ENCODE measurements at places on chromosomes 16 and 17. TPM values are rescaled to one million over a fixed set of nuclear protein-coding genes. Genes with fewer than 3 reads are reported as not detected.
A peak's percentile ranks its signal among the peaks of the same experiment; 100 is the strongest.

DNA sequence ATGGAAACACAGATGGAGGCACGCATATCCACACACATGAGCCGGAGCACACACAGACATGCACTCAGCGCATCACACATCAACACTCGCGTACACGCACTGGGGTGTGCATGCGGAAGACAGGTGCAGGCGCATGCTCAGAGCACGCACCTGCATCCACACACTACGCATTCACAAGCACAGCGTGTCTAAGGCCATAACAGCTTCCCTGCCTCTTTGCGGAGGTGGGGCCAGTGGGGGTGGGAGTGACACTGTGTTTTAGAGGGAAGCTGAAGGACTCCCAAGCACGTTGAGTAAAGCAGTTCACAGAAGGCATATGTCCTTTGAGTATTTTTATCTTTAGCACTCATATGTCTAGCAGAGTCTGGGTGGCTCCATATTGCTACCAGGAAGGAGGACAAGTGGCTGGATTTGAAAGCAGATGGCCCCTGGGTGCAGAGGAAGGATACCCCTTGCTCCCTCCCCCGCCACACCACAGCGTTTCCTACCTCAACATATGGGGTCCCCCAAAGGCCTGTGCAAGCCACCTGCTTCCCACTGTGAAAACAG, 68.6 kb upstream of the TOB1 start:
- peaks cover 58% of the 10 kb centered on the region for H3K4me1 ChIP-seq
- H3K27ac ChIP-seq: peak overlapping the region; percentile 87
- H3K27me3 ChIP-seq: no peaks in the 10 kb centered on the region

DNA sequence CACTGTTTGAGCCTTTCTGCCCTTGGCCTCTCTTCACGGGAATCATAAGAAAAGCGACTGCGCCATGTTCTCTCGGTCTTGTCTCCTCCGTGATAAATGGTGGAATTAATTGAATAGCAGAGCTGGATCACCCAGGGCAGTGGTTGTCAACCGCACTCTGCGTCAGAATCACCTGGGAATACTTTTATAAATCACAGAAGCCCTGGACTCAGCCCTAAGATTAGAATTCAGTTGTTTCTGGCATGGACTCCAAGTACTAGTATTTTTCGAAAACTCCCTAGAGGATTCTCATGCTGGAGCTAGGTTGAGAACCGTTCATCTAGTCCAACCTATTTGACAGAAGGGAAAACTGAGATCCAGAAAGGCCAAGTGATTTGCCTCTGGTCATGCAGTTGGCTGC, 64.1 kb downstream of the SPACA3 start:
- H3K4me3 ChIP-seq: no peak overlapping the region
- no peak for DNase-seq
- peaks cover 29% of the 10 kb centered on the region for H3K27me3 ChIP-seq
- no peaks in the 10 kb centered on the region for H3K4me1 ChIP-seq
- H3K27ac ChIP-seq: no peak overlapping the region

GRCh38 chr16:30369091-30369937, 980 bp downstream of the TBC1D10B start:
- peak overlapping the region; percentile 97 for H3K4me3 ChIP-seq
- peak overlapping the region; percentile 77 for H3K27ac ChIP-seq
- H3K4me1 ChIP-seq: peaks cover 34% of the 10 kb centered on the region
- no peak for DNase-seq
- no peaks in the 10 kb centered on the region for H3K27me3 ChIP-seq
- H3K36me3 ChIP-seq: peaks cover 26% of the 10 kb centered on the region

- H3K27ac ChIP-seq: no peak overlapping the region
- H3K27me3 ChIP-seq: no peaks in the 10 kb centered on the region
- H3K4me1 ChIP-seq: no peaks in the 10 kb centered on the region
These were observed 103.4 kb upstream of the IRX3 start for GRCh38 chr16:54389836-54390494.

- peak; percentile 92 for DNase-seq
- H3K4me1 ChIP-seq: peaks cover 6% of the 10 kb centered on the region
- H3K4me3 ChIP-seq: no peak overlapping the region
- peak overlapping the region; percentile 67 for H3K27ac ChIP-seq
- H3K27me3 ChIP-seq: no peaks in the 10 kb centered on the region
- peaks cover 10% of the 10 kb centered on the region for H3K36me3 ChIP-seq
These were observed 78.3 kb downstream of the TANGO6 start for GRCh38 chr16:68921637-68922036.

DNA sequence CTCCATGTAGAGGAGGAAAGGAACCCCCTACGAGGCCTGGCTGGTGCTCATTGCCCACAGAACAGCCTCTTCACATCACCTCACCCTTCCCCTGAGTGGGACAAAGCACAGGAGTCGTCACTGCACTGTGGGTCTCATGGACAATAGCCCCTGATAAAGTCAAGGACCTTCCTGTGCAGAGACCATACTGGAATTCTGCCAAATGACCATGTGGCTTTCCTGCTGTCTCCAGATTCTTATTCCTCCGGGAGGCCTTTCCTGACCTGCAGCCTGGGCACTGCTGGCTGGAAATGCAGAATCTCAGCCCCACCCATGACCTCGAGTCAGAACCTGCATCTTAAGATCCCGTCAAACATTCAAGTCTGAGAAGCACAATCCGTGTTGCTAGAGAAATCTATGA, 60.5 kb upstream of the ERN1 start:
- H3K4me3 ChIP-seq: no peak overlapping the region
- peaks cover 56% of the 10 kb centered on the region for H3K36me3 ChIP-seq
- H3K4me1 ChIP-seq: no peaks in the 10 kb centered on the region
- peak; percentile 43 for DNase-seq

CCL17 gene
- total RNA-seq: not detected

SLFN14 gene
- not detected for total RNA-seq
